Kidney (tissue), 22 donors: ENCODE measurements at places on chromosomes 5 and 9. TPM values are rescaled to one million over a fixed set of nuclear protein-coding genes. Genes with fewer than 3 reads are reported as not detected.

Gene ARL14EPL
- polyA plus RNA-seq = not detected

Gene IFNA21
- not detected for polyA plus RNA-seq

Gene PLCXD3
- 5.1 TPM for polyA plus RNA-seq

Gene IQGAP2
- 35.8 TPM for polyA plus RNA-seq

Gene SLC46A2
- polyA plus RNA-seq = not detected

Gene SNX2
- polyA plus RNA-seq = 75.8 TPM

Gene MSH3
- 7.0 TPM for polyA plus RNA-seq

Gene SLC12A2
- polyA plus RNA-seq = 3.8 TPM

Gene KIF2A
- polyA plus RNA-seq = 4.6 TPM
